Right ventricle myocardium superior (tissue), 1 donor: ENCODE measurements at places on chromosomes 2 and 18. TPM values are rescaled to one million over a fixed set of nuclear protein-coding genes. Genes with fewer than 3 reads are reported as not detected.

GRCh38 chr2:204312105-204312504 lies 233.2 kb upstream of the PARD3B start:
- no peak for DNase-seq

GRCh38 chr2:198072655-198073054 lies 268.3 kb downstream of the PLCL1 start:
- no peak for DNase-seq

DNA sequence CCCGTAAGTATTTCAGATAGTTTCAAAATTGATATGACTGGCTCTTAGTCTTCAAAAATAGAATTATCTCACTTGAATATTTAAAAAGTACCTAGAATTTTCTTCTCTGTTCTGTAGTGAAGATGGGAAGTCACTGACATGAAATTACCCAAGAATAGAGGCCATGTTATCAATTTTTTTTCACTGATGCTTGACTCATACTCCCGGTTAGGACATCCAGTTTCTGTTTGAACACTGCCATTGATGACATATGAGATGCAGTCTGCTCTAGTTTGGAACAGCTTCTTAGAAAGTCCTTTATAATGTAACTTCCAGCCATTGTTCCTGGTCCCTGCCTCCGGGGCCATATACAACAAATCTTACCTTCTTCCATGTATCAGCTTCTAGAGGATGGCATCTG lies 26.0 kb downstream of the MAP3K20 start:
- DNase-seq = no peak

- peak; percentile 80 for DNase-seq
These were observed 84.0 kb downstream of the LIPG start for GRCh38 chr18:49645841-49646351.

DNA sequence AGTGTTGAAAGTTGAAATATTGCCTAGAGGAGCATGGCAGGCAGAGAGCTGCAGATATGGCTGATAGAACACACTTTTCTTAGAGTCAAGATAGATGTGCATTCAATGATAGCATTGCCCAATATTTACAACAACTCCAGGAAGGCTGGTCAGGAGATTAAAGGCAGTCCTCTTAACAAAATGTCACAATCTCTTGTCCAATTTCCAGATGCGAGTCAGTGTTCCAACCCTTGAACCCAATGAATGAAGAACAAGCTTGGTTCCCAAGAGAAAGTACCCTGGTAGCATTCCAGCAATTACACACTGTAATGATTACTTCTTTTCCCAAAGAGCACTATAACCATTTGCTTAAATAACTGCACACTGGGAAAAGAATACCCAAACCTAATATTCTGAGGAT lies 839.4 kb upstream of the VRK2 start:
- no peak for DNase-seq

DNA sequence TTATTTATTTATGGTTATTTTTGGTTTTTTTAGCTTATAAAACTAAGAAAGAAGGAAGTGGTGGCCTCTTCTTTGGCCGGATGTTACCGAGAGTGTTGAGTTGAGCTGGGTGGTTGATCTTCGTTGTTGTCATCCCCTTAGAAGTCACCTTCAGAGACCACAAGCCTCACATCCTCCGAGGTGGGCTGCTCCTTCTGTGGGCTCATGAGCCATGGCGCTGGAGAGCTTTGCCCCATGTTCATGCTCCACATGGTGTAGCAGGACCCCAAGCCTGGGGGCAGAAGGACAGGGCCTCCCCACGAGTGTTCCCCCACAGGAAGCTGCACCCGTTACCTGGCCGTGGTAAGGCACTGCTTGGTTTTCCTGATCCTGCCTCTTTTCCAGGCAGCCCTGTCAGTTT lies 23.4 kb downstream of the SNTG2 start:
- no peak for DNase-seq

- peak; percentile 52 for DNase-seq
These were observed 206.2 kb downstream of the ARL4C start for GRCh38 chr2:234290671-234291070.

GRCh38 chr18:75264926-75265597 lies 54.5 kb downstream of the TSHZ1 start:
- DNase-seq = no peak

- no peak for DNase-seq
These were observed 9.6 kb downstream of the SERPINB2 start for GRCh38 chr18:63897072-63897471.

DNA sequence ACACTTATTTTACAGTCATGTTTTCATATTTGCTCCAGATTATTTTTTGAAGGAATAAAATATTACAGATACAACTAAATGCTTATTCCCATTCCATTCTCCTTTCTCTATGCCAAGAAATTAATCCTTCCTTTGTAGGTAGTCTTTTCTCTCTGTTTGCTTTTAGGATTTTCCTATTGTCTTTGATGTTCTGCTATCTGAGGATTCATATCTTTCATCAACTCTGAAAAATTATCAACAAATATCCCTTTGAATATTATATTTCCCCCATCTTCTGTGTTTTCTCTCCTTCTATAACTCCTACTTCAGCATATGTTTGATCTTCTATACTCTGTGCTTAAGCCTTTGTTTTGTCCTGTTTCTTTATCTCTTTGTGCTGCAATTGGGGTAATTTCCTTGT lies 260.4 kb upstream of the RBMS1 start:
- no peak for DNase-seq

- peak; percentile 71 for DNase-seq
These were observed 214.4 kb upstream of the EPAS1 start for GRCh38 chr2:46082531-46083485.

CIDEA gene
- 0.91 TPM for total RNA-seq

RABL2A gene
- total RNA-seq = 5.2 TPM
